ENCODE measurements at places on chromosomes 12 and 14.

DNA sequence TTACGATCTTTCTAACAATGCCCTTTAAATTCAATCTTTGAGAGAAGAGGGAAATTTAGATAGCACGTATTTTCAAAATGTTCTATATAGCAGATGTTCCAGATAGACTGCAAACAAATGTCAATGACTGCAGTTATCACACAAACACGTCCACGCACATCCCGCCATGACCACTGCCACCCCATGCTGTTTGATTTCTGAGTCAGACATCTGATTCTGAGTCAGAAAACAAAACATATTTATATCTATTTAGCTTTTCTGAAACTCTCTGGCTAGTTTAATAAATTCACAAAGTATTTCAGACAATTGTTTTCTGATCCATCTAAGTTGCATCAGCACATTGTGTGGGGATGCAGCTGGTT is 105.9 kb upstream of the BCAT1 start:
- DNase-seq, result peak; percentile 61

- DNase-seq, result no peak
Observed at GRCh38 chr12:9810671-9811070, 16.6 kb upstream of the KLRF1 start.

DNA sequence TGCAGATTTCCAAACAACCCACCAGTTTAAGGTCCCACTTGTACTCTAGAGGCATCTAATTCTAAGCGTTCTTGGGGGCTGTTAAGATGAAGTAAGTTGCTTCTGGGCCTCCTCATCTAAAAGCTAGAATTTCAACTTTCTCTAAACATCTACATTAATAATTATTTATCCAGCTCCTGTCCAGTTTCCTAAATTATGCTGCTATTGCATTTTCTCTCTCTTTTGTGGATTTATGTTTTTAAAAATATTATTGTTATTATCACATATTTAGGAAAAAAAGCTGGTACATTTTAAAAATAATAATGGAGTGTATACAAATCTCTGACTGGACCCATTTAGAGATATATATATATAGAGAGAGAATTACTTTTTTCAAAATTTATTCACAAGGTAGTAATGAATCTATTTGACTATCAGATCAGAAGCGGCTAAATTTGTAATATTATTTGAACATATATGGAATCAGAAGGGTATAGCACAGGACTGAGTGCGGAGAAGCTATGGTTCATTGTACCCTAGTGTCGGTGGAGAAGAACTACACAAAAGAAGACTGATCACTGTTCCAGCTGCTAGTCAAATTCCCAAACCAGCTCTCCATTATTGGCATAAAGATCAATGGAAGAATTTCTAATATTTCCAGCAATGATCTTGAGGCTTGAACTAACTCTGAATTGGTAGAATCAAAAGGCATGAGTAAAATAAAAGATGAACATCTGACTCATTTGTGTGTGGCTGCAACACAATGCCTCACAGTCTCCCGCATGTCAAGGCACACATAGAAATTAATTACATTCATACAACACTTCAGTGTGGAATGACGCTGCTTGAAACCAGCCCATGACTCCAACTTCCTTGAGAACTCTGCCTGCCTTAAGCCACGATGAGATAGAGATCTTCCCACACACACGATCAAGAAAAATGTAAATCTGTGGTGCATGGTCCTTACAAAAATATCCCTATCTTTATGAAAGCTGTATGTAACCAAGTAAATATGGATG is 433.4 kb upstream of the OR4E1 start:
- DNase-seq, result no peak

- DNase-seq, result no peak
Observed at GRCh38 chr12:132954471-132955048, 1.5 kb downstream of the ZNF605 start.

DNA sequence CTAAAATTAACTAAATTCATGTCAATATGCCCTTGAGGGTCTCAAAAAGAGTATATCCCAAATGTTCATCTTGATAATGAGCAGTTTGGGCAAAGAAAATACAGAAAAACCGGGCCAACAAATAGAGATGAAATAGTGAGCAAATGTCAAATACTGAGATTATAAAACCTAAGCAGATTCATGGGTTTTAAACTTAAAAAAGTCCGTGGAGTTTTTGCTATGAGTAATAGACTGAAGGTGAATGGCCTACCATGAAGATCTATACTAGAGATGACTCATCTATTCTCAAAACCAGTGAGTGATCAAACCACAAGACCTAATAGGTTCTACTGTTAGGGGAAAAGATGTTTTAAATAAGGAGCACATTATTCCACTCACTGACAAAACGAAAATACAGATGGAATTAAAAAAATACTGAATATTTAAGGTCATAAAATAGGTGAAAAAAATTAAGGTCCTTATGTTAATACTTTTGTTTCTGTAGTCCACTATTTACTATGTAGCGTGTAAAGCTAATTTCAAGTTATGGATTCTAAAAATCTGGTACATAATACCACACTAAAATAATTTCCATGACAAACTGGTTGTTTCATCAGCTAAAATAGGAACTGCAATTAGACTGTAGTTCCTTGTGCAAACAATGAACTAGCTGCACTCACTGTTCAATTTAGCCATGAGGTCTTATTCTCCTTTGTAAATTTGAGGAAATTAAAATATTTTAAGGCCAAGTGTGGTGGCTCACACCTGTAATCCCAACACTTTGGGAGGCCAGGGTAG is 5.0 kb downstream of the HNRNPC start:
- DNase-seq, result no peak

DNA sequence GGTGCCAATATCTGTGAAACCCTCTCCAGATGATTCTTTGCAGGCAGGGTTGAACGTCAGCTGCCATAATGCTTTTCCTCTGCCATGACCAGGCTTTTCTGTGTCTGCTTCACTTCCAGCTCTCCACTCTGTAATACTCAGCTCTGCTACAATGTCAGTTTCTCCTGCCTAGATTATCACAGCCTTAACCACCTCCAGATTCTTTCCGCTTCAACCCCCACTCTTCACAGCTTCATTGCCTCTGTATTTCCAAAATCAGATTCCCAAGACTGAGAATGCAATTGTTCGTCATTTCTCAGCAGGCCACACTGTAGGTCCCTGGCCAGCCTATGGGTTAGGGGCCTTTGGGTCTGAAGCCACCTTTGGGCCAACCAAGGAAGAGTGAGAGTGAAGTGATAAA is 73.7 kb upstream of the SCN8A start:
- no peak for DNase-seq

GRCh38 chr12:40078266-40078665 is 27.6 kb downstream of the SLC2A13 start:
- no peak for DNase-seq

GRCh38 chr14:104341532-104342434 is 203.4 kb downstream of the KIF26A start:
- DNase-seq, result no peak

GRCh38 chr12:95721320-95721719 is 69.2 kb downstream of the NTN4 start:
- DNase-seq, result no peak

- no peak for DNase-seq
Observed at GRCh38 chr14:55553791-55554190, 26.2 kb upstream of the KTN1 start.

DNA sequence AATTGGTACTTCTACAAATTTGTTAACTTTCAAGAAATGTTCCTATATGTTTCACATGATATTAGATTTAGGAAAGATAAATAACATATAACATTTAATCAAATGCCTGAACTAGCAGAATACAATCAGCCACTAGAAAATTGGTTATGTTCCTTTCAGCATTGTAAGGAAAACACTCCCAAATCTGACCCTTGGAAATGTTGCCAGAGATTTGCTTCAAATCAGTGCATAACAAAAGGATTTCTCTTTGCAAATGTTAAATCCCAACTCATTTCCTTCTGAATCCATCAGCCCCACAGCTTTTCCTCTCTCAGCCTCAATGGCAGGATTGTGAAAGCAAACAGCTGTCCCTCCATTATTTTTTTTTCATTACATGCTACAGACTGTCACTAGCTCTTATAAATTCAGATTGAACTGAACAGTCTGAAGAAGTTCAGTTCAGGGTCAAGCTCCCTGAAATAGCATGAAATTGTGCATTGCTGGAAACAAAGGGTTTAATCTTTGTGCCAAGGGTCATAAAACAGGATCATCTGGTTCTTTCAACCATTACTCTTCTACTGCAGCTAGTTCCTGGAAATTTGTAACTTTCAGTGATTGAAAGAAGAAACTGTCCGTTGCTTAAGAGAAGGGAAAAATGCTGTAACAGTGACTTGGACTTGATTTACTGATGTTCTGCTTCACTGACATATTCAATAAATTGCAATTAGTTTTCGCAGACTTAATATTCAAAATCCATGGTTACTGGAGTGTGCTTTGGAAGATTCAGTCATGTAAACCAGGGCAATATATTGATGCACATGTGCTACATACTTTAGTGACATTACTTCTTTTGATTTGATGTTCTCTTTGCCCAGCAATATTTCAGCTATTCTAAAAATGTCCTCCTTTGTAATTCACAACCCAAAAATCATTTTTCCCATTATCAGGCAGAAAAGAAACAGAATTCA is 246.4 kb downstream of the RPL10L start:
- DNase-seq, result no peak

Measured in stimulated activated naive CD4-positive, alpha-beta T cell treated with Interleukin-2 at 50 U/mL for 16 hours (primary cell).